ENCODE measurements at places on chromosomes 6 and 20.

DNA sequence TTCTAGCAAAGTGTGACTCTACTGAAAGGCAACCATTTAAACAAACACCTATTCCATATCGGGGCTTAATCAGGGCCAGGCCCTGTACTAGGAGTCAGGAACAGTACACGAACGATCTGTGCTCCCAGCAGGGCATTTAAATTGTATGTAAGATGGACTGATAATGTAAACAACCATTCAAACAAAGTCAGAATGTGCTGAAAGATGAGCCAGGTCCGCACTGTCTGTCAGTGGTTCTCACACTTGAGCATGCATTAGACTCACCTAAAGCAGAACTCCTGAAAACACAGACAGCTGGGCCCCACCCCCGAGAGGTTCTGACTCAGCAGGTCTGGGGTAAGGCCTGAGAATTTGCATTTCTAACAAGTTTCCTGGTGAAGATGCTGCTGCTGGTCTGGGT lies 81.6 kb downstream of the PXDC1 start:
- no peak overlapping the region for H3K4me3 ChIP-seq
- peaks cover 2% of the 10 kb centered on the region for H3K4me1 ChIP-seq
- no peak for DNase-seq
- H3K27me3 ChIP-seq: no peaks in the 10 kb centered on the region

GRCh38 chr20:22962567-22963439 lies 72.3 kb upstream of the SSTR4 start:
- no peaks in the 10 kb centered on the region for H3K36me3 ChIP-seq
- H3K27ac ChIP-seq: no peak overlapping the region
- no peaks in the 10 kb centered on the region for H3K27me3 ChIP-seq

DNA sequence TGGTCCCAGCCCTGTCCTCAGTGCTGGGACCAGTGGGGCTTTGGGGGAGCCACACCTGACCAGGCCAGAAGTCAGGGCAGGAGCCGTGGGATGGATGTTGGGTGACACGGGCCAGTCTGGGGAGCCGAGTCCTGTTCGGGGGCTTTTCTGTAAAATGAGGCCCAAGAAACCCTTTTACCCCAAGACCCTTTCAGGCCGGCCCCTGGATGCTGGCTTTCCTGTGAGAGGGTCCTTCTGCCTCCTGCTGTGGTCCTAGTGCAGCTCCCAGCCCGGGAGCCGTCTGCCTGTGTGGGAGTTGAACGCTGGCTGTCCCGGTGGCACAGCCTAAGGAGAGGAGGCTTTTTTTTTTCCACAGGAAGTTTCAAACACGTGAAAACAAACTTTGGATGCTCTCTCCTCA lies 123.2 kb downstream of the TMEM242 start:
- no peak for DNase-seq
- no peaks in the 10 kb centered on the region for H3K4me1 ChIP-seq
- H3K27me3 ChIP-seq: no peaks in the 10 kb centered on the region
- H3K4me3 ChIP-seq: no peak overlapping the region

DNA sequence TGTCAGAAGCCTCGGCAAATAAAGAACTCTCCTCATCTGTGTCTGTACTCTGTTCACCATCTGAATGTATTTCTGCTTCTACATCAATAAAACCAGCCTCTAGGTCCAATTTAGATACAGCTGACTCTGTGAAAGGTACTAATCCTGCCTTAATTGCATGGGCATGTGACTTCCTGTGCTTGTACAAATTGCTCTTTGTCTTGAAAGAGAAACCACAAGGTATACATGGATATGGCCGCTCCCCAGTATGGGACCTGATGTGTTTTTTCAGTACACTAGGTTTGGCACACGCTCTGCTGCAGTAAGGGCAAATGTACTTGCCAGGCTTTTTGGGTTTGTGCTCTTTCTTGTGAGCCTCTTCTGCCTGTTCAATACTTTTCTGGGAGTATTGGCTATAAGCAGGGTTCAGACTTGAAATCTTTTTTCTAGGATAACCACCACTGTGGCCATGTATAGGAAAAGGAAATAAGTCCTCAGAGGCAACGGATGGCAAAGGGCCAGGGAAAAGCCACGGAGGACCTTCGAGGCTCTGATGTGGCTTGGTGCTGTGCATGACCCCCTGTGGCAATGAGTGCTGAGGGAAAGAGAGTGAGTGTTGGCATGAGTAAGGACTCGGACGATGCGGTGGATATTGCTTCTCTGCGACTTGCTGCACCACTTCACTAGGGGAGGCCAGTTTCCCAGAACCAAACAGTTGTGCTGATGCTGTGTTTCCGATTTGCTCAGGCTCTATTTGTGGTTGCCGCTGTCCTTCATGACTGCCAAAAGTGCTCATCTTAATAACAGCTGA lies 170.9 kb downstream of the HIVEP2 start:
- no peaks in the 10 kb centered on the region for H3K4me1 ChIP-seq
- no peaks in the 10 kb centered on the region for H3K36me3 ChIP-seq
- H3K27me3 ChIP-seq: no peaks in the 10 kb centered on the region
- DNase-seq: no peak
- no peak overlapping the region for H3K27ac ChIP-seq

- no peak overlapping the region for H3K27ac ChIP-seq
- H3K36me3 ChIP-seq: no peaks in the 10 kb centered on the region
- H3K27me3 ChIP-seq: no peaks in the 10 kb centered on the region
- no peak overlapping the region for H3K4me3 ChIP-seq
- no peaks in the 10 kb centered on the region for H3K4me1 ChIP-seq
Observed at GRCh38 chr6:76347539-76347938, 275.1 kb upstream of the IMPG1 start.

DNA sequence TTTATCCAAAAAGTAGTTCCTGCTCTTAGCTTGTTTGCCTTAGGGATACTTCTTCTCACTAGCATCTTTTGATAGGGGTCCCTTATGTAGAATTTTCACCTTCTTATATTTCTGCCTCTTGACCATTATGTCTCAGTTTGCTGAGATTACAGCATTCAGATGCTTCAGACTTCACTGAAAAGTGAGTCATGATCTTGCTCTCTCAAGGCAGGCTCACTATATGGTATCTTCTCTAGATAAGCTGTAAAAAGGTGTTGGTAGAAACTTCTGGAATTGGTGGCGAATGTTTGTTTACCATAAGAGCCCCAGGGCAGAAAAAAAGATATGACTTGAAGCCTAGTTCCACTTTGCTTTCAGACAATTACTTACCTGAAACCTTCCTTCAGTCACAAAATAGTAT lies 19.7 kb downstream of the GTPBP2 start:
- no peaks in the 10 kb centered on the region for H3K27me3 ChIP-seq
- DNase-seq: no peak
- no peaks in the 10 kb centered on the region for H3K4me1 ChIP-seq
- no peak overlapping the region for H3K27ac ChIP-seq

DNA sequence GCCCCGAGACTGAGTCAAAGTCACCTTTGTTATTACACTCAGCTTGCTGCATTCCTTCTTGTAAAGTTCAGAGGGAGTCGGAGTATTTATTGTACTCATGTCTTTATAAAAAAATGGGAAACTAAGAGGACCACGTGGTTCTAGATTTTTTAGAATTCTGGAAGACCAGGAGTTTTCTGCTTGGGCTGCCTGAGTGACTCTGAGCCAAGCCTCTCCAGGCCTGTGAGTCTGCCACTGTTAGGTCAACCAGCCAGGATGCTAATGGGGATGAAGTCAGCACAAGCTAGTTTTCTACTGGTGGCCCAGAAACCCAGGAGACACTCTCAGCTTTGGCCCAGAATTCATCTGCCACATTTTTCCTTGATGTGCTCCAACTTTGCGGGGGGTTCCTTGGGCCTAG lies 453.5 kb upstream of the SULF2 start:
- H3K27ac ChIP-seq: no peak overlapping the region
- no peaks in the 10 kb centered on the region for H3K4me1 ChIP-seq
- H3K36me3 ChIP-seq: no peaks in the 10 kb centered on the region

DNA sequence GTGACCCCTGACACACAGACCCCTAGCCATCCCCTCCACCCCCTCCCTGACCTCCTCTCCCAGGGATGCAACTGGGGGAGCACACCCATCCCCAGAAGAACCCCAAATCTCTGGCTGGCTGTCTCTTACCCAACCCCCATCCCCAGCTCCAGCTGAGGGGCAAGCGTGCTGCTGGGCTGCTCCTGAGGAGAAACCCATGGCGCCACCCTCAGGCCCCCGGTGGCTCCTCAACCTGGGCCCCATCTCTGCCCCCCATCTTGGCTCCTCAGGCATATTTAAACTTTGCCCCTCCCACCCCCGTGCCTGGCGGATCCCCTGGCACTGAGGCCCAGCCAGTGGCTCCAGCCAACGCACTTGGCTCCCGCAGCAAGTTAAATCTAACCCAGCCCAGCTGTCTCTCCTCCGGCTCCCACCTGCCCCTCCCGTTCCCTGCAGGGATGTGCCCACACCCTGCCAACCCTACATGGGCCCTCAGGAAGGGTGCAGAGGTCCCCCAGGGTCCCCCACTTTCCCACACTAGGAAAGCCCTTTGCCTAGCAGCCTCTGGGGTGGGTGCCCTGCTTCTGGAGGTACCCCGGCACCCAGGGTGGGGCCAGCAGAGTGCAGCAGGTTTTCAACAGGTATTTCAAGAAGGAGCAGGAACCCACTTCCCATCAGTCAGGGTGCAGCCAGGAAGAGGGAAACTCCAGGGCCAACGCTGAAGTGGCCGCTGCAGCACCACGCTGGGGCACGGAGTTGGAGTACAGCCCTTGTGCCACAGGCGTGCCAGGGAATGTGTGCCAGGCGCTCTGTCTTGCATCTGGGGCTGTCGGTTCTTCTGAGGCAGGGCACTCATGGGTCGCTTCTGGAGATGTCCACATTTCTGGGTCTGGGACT lies 5.3 kb upstream of the OSBPL2 start:
- H3K27ac ChIP-seq: no peak overlapping the region
- no peak for DNase-seq
- no peaks in the 10 kb centered on the region for H3K27me3 ChIP-seq
- H3K4me1 ChIP-seq: no peaks in the 10 kb centered on the region
- no peaks in the 10 kb centered on the region for H3K36me3 ChIP-seq
- no peak overlapping the region for H3K4me3 ChIP-seq

GRCh38 chr20:24097506-24098245 lies 109.1 kb upstream of the GGTLC1 start:
- no peaks in the 10 kb centered on the region for H3K4me1 ChIP-seq
- no peaks in the 10 kb centered on the region for H3K27me3 ChIP-seq
- no peaks in the 10 kb centered on the region for H3K36me3 ChIP-seq

GRCh38 chr6:72940265-72940664 lies 285.0 kb downstream of the KHDC1L start:
- no peaks in the 10 kb centered on the region for H3K4me1 ChIP-seq
- no peak overlapping the region for H3K4me3 ChIP-seq
- H3K27me3 ChIP-seq: 0 out of 2 replicates have a peak, but pooled peaks cover 2% of the 10 kb centered on the region

DNA sequence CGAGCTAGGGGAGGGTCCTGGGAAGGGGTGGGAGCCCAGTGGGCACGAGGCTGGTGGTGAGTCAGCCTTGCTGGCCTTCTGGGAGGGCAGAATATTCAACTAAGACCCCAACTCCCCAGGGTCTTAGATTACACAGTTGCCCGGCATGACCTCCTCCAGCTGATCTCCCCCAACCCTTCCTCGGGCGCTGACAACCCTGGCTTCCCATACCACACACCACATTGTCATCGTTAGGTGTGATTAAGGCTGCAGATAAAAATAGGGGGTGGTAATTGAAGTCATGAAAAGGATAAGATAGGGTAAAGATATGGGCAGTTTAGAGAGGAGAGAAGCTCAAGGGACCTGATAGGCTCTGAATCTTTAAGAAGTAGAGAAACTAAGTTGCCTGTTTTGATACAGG lies 10.5 kb downstream of the CDC40 start:
- H3K4me1 ChIP-seq: no peaks in the 10 kb centered on the region
- no peak overlapping the region for H3K27ac ChIP-seq
- no peaks in the 10 kb centered on the region for H3K27me3 ChIP-seq
- no peak for DNase-seq
- H3K36me3 ChIP-seq: no peaks in the 10 kb centered on the region

DNA sequence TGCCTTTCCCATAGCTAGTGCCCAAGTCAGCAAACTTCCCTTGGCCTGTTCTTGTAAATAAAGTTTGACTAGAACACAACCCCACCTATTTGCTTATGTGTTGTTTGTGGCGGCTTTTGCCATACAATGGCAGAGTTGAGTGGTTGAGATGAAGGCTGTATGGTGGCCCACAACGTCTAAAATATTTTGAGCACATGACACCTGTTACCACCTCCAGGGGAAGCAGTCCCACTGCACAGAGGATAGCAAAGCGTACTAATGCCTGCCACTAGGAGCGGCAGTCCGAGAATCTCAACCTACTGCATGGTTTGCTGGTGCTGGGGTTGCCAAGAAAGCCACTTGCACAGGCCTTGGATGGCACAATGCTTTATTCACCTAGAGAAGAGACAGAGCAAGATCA lies 58.6 kb downstream of the TGM2 start:
- no peaks in the 10 kb centered on the region for H3K4me1 ChIP-seq
- no peaks in the 10 kb centered on the region for H3K36me3 ChIP-seq
- no peaks in the 10 kb centered on the region for H3K27me3 ChIP-seq

- H3K4me3 ChIP-seq: no peak overlapping the region
- H3K27ac ChIP-seq: no peak overlapping the region
- H3K36me3 ChIP-seq: no peaks in the 10 kb centered on the region
- peaks cover 2% of the 10 kb centered on the region for H3K4me1 ChIP-seq
- no peaks in the 10 kb centered on the region for H3K27me3 ChIP-seq
Observed at GRCh38 chr20:53707371-53708055, 113.9 kb upstream of the ZNF217 start.

- H3K27me3 ChIP-seq: peaks cover 79% of the 10 kb centered on the region
- no peaks in the 10 kb centered on the region for H3K36me3 ChIP-seq
- no peak overlapping the region for H3K27ac ChIP-seq
- peaks cover 10% of the 10 kb centered on the region for H3K4me1 ChIP-seq
Observed at GRCh38 chr6:50821441-50822077, 2.9 kb downstream of the TFAP2B start.

- no peak overlapping the region for H3K4me3 ChIP-seq
- H3K36me3 ChIP-seq: no peaks in the 10 kb centered on the region
- DNase-seq: no peak
- H3K27ac ChIP-seq: no peak overlapping the region
- H3K4me1 ChIP-seq: no peaks in the 10 kb centered on the region
Observed at GRCh38 chr6:168377484-168377855, 57.9 kb upstream of the DACT2 start.

- DNase-seq: no peak
- no peaks in the 10 kb centered on the region for H3K27me3 ChIP-seq
- peak overlapping the region; percentile 70 for H3K4me3 ChIP-seq
Observed at GRCh38 chr6:73523434-73524123, 2.7 kb upstream of the EEF1A1 start.
